ENCODE measurements at places on chromosomes 2 and 18.

- DNase-seq, result no peak
Measured at GRCh38 chr18:55376387-55376786, 211.6 kb downstream of the TCF4 start.

- DNase-seq, result peak; percentile 67
Measured at GRCh38 chr2:237673130-237674001, 46.0 kb downstream of the LRRFIP1 start.

DNA sequence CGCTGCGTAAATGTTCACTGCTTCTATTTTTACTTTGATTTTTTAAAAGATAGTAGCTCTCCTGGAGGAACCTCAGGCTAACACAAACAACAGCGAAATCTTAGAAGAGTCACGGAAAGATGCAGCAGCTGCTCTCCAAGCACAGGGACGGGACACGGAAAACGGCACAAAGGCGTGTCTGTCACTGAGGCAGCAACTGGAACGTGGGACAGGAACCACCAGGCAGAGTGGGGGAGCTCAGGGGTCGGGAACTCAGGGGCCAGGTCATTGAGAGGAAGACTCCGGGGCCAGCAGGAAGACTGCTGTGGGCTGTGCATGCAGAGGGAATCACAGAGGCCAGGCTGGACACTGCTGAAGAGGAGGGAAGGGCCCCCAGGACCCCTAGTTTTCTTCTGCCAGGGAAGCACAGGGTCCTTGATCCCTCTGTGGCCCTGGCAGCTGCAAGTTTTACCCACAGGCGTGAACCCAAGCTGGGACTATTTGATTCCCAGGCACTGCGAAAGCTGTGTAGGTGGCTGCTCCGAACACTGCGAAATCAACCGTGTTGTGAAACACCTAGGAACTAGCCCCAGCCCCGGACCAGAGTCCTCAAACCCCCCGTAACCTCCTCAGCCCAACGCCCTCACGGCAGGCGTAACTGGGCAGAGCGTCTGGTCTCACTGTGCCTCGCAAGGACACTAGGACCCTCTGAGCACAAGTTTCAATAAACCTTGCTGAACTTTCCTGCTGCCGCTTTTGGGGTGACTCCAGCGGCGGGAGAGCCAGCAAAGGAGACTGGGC lies 263.0 kb downstream of the EIPR1 start:
- DNase-seq, result no peak

DNA sequence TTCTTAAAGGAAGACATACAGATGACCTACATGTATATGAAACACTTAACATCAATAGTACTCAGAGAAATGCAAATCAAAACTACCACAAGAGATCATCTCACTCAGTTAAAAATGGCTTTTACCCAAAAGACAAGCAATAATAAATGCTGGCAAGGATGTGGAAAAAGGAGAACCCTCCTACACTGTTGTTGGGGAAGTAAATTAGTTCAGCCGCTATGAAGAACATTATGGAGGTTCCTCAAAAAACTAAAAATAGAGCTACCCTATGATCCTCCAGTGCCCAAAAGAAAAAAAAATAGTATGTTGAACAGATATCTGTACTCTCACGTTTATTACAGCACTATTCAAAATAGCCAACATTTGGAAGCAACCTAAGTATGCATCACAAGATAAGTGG lies 1579.4 kb upstream of the TMEFF2 start:
- no peak for DNase-seq

DNA sequence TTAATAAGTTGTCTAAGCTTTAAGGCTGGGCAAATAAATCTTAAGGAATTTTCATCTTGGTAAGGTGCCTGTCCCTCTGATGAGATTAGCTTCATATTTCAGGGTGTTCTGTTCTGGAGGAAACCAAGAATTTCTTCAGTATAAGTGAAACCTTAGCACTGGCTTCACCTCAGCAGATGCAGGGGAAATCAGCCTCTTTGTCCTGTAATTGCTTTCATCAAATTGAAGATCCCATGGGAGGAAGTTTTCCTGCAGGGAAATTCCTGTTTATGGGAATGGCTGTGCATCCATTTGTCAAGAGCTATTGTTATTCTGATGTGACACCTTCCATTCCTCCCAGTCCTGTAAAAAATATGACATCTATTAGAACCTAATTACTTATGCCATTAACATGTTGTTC lies 174.5 kb downstream of the PTPRM start:
- DNase-seq, result no peak

GRCh38 chr2:53964257-53964952 lies 6.4 kb downstream of the PSME4 start:
- DNase-seq, result no peak

DNA sequence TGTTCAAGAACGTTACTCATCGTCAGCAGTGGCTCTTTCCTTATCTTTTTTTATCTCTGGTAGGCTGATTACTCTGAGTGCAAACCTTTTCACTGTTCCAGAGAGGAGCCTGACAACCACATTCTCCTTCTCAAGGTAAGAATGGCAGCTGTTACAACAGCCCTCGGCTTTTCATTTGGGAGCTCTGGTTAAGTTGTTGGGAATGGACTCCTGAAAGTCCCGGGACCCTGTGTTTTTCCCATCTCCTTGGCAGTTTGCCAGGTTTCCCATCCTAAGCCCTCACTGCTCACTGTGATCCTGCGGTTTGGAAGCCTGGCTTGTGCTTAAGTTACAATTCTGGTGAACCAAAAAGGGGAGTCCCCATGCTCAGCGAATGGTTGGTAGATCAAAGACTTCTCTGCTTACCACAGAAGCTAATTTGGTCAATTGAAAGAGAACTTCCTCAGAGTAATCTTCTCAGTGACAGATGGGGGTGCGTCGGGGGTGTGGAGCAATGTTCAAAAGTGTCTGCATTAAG lies 122.3 kb downstream of the LYPD6B start:
- no peak for DNase-seq

GRCh38 chr18:49100226-49100968 lies 149.6 kb upstream of the SMAD7 start:
- no peak for DNase-seq

DNA sequence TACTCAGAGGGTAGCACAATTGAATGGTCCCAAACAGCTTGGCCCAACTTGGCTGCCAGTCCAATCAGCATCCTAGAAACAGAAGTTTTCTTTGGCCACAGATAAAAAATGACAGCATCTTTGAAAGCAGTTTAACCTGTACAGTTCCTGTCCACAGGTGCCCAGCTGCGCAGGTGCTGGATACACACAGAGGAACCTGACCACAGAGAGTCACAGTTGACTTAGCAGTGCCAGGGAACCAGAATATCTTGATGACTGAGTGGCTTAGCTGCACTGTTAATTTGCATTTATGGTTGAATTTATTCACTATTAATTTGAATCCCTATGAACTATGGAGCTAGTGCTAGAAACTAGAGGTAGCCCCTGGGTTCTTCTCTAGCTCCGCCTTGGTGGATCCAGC lies 93.7 kb downstream of the TPGS2 start:
- DNase-seq, result peak; percentile 70

DNA sequence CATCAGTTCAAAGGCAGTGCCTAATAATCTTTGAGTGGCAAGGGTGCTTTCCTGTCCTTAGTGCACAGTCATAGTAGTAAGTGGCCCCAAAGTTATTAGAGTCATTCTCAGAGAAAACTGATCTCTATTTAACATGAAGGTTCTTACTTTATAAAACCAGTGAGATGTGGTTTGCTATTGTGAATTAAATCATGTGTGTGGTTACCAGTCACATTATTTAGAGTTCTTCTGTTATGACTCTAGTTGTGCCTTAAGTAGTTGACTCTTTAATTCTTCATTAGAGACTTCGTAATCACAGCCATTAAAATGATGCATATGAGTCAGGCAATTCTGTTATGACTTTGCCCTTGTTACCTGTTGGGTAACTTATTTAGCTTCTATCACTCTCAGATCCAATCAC lies 1392.9 kb upstream of the ACVR2A start:
- DNase-seq, result no peak

DNA sequence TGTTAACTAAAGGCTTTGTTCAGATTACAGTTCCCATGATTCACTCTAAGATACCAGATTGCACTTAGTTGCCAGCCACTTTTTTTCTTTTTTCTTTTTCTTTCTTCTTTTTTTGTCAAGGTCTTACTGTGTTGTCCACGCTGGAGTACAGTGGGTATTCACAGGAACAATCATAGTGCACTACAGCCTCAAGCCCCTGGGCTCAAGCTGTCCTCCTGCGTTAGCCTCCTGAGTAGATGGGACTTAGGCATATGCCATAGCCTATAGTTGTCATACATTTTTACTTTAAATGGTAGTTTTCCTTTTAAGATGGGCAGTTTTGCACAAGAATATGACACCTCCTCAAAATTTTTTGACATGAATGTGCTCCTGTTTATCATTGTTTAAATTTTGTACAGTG lies 2.1 kb downstream of the UGP2 start:
- DNase-seq, result no peak

DNA sequence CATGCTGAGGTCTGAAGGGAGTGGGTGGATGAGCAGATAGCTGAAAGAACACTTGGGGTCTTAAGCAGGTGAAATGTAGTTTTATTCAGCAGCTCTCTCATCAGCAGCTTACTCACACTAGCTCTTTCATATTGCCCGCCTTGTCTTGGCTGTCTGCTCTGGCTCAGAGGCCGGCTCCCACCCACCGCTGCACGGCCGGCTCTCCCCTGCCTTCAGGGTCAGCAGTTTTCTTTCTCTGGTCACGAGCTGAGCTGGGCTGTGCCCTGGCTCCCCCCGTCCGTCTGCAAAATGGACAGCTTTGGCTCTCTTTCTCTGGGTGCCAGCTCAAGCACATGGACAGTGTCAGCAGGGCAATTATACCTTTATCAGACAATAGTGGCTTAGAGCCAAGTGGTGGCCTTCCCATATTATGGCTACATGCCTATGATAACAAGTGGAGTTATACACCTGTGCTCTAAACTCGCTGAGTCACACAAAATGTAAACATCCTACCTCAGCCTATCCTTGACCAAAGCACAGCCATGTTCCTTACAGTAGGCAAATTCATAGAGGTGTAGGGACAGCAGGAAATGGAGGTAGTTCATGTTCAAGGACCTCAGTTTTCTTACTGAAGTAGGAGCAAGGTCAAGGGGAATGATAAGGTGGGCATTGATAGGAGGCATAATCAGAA lies 224.8 kb downstream of the SOCS6 start:
- no peak for DNase-seq

- no peak for DNase-seq
Measured at GRCh38 chr2:151097895-151098294, 163.8 kb downstream of the RBM43 start.

- DNase-seq, result peak; percentile 96
Measured at GRCh38 chr2:15730545-15731212, 139.0 kb downstream of the DDX1 start.

DNA sequence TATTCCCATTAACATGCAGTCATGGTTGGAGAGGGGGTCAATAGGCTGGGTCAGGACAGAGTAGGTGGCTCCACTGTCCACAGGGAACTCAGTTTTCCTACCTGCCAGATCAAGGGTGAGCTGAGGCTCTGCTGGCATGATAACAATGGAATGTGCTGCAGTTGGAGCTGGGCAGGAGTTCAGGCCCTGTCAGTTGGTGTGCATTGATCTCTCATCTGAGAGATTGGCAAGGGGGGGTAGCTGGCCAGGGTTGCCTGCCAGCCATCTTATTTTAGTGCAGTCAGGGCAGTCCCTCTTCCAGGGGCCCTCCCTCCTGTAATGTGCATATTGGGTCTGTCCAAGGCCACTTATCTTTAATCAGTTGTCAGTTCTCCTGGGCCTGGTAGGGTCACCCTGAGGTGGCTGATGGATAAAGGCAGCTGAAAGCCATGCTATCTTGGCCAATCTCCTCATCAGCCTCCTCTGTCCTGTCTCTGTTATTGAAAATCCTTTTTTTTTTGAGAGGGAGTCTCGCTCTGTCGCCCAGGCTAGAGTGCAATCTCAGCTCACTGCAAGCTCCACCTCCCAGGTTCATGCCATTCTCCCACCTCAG lies 38.1 kb upstream of the CCBE1 start:
- DNase-seq, result no peak

GRCh38 chr18:79493801-79494211 lies 98.1 kb downstream of the NFATC1 start:
- no peak for DNase-seq

DNA sequence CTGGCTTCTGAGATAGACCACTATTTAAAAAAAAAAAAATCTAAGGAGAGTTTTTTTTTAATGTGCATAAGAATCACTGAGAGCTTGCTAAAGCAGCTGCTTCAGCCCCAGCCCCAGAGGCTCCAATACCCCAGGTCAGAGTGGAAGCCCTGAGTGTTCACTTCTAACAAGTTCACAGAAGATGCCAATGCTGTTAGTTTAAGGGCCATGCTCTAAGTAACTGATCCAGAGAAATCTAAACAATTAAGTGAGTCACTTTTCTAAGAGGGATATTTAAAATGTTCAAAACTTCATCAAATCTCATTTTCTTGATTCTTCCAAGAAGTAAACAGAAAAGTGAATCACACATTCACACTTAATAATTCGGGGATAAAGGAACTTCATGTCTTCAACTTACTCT lies 126.4 kb upstream of the CD226 start:
- no peak for DNase-seq

- no peak for DNase-seq
Measured at GRCh38 chr2:178128836-178129630, 16.8 kb downstream of the RBM45 start.

- DNase-seq, result no peak
Measured at GRCh38 chr2:207122651-207123334, 43.0 kb downstream of the KLF7 start.

DNA sequence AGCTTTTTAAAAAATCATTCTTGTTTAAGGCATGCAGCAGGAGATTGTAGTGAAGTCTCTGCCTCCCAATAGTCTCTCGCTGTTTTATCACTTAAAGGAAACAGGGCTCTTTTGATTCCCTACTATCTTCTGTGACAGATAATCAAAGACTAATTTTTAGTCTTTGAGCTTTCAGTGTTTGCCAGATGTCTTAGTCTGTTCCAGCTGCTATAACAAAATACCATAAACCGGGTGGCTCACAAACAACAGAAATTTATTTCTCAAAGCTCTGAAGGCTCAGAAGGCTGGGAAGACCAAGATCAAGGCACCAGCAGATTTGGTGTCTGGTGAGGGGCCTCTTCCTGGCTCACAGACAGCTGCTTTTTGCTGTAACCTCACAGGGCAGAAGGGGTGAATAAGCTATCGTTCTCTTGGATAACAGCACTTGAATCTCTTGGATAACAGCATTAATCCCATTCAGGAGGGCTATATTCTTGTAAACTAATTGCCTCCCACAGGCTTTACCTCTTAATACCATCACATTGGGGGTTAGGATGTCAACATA lies 37.8 kb upstream of the STAT4 start:
- no peak for DNase-seq
